ENCODE measurements at places on chromosomes 11 and 22.

DNA sequence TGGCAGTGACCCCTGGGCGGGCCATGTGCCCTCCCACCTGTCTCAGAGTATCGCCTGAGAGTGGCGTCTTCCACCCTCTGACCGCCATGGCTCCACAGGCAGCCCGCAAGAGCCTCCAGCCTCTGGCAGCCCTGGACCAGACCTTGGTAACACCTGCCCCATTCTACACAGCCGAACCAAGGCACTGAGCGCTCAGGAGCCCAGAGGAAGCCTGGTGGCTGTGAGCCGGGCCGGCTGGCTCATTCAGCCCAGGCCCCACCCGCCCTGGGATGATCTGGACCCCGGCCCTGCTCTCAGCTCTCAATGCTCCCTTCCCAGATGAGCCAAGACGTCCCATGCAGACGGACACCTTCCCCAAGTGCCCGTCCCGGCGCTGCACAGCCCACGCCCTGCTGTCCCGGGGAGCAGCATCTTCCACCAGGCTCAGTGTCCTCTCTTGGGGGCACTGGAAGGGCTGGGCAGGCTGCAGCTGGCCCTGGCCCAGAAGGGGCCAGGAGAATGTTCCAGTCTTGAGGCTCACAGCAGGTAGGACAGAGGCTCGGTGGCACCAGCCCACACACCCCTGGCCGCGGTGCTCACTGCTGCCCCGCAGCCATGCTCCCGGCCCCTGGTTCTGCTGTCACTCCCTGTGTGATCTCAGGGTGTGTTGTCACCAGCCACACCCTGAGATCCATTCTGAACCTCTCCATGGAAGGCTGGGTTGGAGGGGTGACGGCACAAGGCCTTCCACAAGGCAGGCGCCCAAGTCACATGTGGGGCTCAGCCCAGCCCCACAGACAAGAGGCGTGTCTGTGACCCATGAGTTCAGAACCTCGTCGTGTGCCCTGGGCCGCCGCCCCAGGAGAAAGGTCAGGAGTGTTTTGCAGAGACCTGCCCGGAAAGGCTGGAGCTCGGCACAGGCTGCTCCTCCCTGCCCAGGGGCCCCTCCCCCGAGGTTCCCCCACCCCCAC, 24.2 kb upstream of the PPARA start:
- no peak for DNase-seq

DNA sequence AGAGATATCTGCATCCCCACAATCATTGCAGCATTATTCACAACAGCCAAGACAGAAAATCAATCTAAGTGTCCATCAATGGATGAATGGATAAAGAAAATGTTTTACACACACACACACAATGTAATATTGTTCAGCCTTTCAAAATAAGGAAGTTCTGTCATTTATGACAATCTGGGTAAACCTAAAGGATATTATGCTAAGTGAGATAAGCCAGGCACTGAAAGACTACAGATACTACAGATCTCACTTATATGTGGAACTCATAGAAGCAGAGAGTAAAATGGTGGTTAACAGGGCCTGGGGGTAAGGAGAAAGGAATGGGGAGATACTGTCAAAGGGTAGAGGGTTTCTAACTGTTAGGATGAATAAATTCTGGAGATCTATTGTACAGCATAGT, 36.0 kb upstream of the EED start:
- DNase-seq: no peak

GRCh38 chr11:31529189-31529588, 19.6 kb downstream of the ELP4 start:
- DNase-seq: no peak

DNA sequence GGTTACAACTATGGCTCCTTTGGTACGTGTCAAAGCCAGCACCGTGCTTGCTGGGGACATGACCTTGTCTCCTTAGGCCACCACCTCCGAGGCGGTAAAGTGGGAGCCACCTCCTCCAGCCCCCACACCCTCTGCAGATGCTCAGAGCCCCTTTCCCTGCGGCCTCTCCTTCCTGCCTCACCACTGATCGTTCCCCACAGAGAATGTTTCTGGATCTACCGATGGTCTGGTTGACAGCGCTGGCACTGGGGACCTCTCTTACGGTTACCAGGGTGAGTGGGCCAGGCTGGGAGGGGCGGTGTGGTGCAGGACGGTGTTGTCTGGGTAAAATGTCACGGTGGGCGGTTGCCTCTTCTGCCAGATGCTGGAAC, 8.9 kb downstream of the SIDT2 start:
- DNase-seq: no peak
